DND-41 (cell line): ENCODE measurements at places on chromosomes 13 and 19.

DNA sequence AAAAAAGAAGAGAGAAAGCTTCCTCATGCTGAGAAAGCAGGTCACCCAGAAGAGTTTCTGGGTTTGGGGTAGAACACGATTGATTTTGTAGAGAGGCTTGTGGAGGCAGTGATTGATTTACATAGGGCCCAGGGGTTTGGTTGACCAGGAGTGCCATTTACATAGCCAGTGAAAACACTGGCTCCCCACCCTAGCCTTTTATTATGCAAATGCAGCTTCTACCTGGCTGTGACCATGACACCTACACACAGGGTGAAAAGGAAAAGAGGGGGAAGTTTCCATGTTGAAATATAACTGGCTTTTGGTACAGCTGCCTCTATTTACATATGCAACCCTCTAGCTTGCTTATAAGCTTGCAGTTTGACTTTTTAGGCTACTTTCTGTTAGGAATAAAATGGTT is 62.0 kb downstream of the ZNF100 start:
- no peak for DNase-seq

DNA sequence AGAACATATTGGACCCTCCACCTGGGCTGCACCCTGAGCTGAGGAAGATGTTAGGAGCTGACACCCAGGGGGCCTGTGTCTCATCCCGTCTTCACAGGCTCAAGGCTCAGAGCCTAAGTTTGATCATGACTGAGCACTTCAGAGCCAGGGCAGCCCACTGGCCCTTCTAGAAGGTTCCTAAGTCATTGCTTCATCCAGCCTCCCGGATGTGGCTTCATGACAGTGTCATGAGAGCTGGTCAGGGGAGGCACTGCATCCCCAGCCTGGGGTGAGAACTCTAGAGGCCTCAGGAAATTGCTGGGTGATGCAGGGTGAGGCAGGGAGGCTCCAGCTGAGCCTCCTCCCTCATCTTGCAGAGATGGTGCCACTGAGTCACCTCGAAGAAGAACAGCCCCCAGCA is 24.9 kb upstream of the PIK3R2 start:
- DNase-seq: no peak

DNA sequence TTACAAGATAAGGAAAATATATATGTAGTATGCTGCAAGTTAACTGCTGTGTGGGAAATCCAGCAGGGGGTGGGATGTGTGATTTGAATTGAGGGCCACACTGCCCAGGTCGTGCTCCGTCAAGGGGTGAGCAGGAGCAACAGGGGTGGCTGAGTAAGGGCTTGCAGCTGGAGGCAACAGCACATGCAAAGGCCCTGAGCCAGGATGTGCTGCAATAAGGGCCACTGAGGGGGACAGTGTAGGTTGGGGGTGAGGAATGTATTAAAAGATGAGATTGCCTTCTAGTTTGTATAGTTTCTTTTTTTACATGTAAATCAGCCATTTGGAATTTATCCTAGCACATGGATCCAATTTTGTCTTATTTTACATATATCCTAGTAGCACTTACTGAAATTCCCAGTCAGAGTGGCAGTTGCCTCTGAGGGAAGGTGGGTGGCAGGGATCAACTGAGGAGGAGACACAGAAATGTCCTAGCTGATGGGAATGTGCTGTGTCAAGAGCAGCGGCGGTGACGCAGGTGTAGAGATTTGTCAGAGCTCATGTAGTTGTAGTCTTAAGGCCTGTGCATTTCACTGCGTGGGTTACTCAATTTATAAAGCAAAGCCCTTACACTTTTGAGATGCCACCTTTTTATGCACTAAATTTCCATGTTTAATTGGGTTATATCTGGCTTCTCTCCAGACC is 5.4 kb upstream of the RBM42 start:
- DNase-seq: no peak

- no peak for DNase-seq
These were observed 37.1 kb downstream of the ESD start for GRCh38 chr13:46759846-46760245.

GRCh38 chr13:24215126-24215525 is 54.6 kb downstream of the SPATA13 start:
- no peak for DNase-seq

DNA sequence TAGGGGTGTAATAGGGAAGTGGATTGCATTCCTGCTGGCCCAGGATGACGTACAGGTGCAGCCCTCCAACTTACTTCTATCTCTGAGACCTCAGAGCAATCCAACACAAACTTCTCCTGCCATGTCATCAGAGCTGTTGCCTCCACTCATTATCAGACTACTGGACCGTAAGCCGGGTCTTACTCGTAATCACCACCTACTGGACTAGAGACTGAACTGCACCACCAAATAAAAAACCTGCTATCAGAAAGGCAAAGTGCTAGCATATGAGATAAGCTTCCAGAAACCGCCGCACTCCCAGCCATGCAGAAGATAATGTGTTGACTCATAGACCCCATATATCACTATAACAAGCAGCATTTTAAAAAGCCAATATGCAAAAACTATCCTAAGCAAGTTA is 102.0 kb downstream of the SLITRK1 start:
- no peak for DNase-seq
